ENCODE measurements at places on chromosomes 2 and 18.
A peak's percentile ranks its signal among the peaks of the same experiment; 100 is the strongest.

DNA sequence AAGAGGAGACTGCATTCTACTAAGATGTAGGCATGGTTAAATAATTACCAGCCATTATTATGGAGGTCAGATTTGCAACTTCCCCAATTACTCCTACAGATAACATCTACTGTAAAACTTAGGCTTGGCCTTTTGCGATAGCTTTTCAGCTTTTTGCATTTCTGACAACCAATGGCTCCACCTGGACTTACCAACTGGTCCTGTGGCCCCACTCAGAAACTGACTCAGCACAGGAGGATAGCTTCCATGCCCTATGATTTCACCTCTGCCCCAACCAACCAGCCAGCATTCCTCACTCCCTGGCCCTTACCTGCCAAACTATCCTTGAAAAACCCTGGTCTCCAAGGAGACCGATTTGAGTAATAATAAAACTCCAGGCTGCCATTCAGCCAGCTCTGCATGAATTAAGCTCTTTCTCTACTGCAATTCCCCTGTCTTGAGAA, 28.2 kb downstream of the TUBB6 start:
- peak; percentile 22 for DNase-seq

DNA sequence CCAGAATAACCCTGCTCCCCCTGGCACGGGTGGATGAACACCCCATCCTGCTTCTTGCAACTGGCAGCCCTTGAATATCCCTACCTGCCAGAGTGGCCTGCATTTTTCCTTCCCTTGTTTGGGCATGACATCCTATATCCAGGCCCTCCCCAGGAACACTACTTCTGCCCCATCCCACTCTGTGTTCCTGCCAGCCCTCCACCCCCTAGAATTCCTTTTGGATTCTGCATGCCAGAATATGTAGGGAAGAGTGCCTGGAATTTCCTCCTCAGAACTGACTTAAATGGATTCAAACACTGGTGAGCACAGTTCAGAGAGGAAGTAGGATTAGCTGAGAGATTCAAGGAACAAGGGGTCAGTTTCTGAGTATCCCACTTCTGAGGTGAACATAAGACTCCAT, 123.5 kb upstream of the PELI1 start:
- no peak for DNase-seq

DNA sequence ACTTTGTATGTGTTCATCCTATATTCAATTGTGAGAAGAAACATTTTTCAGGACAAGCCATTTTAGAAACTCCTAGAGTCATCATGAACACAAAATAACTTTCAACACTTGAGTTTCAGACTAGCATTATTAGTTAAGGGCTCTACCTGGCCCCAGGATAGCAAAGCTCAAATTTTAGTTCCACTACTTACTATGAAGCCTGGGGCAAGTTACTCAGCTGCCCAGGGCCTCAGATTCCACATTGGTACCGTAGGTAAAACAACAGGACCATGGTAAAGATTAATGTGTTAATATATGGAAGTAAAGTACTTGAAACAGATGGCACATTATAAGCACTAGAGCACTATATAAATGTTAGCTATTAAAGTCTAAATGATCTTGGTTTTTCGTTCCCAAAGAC, 19.4 kb downstream of the MPPE1 start:
- no peak for DNase-seq

DNA sequence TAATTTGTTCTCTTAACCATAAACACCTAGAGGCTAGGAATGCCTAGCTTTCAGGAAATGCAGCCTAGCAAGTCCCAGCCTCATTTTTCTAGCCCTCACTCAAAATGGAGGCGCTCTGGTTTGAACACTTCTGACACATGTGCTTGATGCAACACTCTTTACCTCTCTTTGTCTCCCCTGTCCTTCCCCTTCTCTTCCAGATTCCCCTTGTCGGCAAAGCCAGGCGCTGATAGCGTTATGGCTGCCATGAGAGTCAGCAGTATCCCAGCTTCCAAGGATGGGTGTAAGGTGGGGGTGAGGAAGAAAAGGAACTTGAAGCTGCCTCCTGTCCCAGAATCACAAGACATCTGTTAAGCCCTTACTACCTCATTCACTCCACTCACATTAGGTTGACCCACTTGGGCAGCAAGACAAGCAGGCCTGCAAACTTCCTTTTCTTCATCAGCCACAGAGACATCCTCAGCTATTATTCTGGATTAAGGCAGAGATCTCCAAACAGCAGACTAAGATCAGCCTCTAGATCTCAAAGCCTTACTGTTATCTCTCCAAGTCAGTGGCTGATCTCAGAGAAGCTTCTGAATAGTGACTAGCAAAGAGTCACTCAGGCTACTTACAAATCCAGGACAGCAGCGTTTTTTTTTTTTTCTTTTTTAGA, 1.9 kb upstream of the ST3GAL5 start:
- DNase-seq = no peak

- no peak for DNase-seq
Measured at GRCh38 chr2:149028377-149028776, 10.1 kb upstream of the LYPD6B start.

GRCh38 chr2:218648787-218649100, 10.7 kb downstream of the ZNF142 start:
- DNase-seq = no peak

DNA sequence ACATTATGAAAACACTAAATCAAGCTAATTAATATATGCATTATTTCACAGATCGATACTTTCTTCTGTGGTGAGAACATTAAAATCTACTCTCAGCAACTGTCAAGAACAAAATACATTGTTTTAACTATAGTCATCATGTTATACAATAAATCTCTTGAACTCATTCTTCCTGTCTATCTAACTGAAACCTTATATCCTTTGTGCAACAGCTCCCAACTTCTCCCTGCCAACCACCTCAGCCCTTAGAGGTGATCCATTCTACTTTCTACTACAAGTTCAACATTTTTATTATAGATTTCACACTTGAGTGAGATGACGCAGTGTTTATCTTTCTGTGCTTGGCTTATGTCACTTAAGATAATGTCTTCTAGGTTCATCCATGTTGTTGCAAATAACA, 535.2 kb upstream of the CRIM1 start:
- no peak for DNase-seq

GRCh38 chr2:10400568-10400977, 47.6 kb downstream of the ODC1 start:
- no peak for DNase-seq

DNA sequence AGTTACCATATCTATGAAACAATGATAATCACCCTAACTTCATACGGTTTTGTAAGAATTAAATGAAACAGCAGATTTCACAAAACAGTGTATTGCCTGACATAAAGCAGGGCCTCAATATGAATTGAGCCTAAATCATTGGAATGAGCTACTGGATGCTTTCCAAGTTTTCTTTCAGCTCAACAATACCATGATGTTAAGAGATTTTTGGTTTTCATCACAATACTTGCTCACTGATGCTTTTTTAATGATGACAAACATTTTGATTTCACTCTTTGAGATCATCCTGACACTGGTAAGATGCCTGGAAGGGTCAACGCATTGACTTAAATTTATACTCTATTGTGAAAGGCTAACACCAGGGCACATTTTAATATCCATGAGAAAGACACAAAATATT, 377.5 kb downstream of the ZNF521 start:
- DNase-seq = no peak

GRCh38 chr2:170486730-170487129, 228.4 kb upstream of the SP5 start:
- no peak for DNase-seq

- DNase-seq = peak; percentile 59
Measured at GRCh38 chr2:75200140-75201096, 1.1 kb upstream of the TACR1 start.

DNA sequence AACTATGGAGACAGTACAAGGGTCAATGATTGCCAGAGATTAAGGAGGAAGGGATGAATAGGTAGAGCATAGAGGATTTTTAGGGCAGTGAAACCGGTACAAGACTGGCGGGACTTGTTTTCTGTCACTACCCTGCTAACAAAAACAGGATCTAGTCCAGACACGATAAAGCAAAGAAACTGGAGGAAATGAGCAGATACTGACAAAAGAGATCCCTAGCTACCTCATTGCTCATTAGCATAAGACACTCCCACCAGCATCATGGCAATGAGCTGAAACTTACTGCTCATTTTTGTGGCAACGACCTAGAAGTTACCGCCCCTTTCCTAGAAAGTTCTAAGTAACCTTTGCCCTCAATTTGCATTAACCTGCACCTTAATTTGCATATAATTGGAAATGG, 131.2 kb downstream of the ETAA1 start:
- DNase-seq = no peak

GRCh38 chr2:84456156-84456555, 2.9 kb downstream of the SUCLG1 start:
- DNase-seq = no peak

- DNase-seq = no peak
Measured at GRCh38 chr2:173942861-173943523, 22.2 kb downstream of the SP3 start.

DNA sequence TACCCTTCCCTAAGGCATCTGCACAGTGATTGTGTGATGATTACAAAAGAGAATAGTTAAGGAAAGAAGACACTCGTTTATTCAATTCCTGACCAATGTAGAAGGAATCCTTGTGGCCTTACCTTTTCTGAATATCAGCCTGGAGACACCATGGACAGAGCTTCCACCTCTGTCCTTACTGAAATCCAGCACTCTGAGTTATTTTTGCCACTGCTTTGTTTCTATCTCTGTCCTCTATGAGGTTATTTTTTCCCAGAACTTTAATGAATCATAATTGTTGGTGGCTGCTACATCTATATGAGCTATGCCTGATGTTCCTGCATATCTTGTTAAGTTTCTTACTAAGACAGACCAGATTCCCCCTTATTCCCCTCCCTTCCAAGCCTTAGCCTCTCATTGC, 275.1 kb downstream of the SETBP1 start:
- no peak for DNase-seq

- DNase-seq = no peak
Measured at GRCh38 chr18:58838165-58838860, 26.4 kb upstream of the ZNF532 start.

GRCh38 chr2:172829229-172829628, 93.6 kb downstream of the RAPGEF4 start:
- no peak for DNase-seq

DNA sequence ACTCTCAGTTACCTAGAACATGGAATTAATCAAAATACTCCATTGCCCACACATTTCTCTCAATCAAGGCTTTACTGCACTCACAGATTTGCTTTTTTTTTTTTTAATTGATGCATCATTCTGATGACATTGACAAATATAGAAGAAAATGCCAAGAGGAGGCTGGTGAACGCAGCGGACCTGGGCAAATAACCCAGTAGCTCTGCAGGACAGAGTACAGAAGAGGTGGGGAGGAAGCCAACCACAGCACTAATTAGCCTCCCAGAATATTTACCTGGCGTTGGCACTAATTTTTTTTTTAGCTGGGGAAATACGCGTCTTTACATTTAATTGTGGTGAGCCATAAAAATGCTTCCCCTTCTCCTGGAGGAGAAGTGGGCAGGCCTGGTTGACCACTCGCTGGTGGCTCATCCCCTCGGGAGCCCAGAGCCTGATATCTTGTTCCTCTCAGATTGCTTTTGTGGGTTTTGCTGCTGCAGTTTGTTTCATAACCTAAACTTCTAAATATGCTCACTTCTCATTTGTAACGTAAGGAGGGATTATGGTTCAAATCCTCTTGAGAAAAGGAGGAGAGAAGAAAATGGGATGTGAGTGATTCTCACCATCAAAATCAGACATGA, 165.8 kb upstream of the EPB41L3 start:
- no peak for DNase-seq

DNA sequence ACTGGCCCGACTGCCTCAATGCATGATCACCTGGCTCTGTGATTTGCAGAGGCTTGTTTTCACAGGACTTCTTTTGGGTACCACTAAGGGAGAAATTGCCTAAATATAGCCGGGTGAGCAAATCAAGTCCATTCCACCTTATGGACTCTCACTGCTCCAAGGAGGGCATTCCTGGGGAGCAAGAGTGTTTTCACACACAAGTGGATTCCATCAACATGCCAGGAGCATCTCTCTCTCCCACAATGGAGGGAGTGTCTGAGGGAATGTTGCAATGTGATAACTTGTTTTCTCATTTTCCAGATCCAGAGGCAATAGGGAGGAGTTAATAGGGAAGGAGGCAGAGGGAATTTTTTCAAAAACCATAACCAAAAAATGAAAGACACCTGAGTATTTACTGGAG, 250.7 kb downstream of the SATB2 start:
- DNase-seq = no peak
